Activated naive CD8-positive, alpha-beta T cell treated with anti-CD3 and anti-CD28 coated beads for 36 hours (primary cell): ENCODE measurements at places on chromosomes 4 and X. TPM values are rescaled to one million over a fixed set of nuclear protein-coding genes. Genes with fewer than 3 reads are reported as not detected.
A peak's percentile ranks its signal among the peaks of the same experiment; 100 is the strongest.

DNA sequence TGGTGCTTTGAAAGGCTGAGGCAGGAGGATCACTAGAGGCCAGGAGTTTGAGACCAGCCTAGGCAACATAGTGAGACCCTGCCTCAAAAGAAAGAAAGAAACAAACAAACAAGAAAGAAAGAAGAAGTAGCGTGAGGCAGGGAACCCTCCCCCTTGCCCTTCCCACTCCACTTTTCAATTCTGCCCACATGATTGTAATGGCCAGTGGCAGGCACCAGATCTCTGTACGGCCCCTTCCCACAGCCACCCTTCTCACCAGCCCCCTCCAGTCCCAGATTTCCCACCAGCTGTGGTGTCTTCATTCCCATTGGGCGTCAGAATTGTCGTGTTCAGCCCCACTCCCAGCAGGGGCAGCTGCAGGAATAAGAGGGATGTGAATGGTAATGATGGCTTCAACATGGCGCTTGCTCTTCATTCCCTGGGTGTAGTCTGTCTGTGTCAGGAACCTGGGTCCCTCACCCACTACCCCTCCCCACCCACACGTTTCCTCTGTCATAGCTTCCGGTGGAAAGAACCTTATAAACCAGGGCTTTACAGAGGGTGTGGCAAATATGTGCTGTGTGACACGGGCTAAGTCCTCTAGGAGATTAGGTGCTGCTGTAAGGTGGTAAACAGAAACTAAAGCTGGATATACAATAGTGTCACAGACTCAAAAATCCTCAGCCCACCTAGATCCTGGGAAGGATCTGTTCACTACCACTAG, at the start of gene IL2RG:
TSS of gene IL2RG (minus strand) at position 437 of the 703 bp plus-strand sequence. CDS start at position 399, 38 bp downstream.
- H3K27ac ChIP-seq = peak within 1 kb of the TSS; percentile 96
- peak within 1 kb of the TSS; percentile 99 for H3K4me3 ChIP-seq
- H3K27me3 ChIP-seq = no peaks in the 10 kb centered on the region
- peaks cover 48% of the 10 kb centered on the region for H3K36me3 ChIP-seq
- peaks cover 33% of the 10 kb centered on the region for H3K4me1 ChIP-seq

Gene GPRASP2
- 1.2 TPM for total RNA-seq

Gene DUX4
- not detected for total RNA-seq

Gene ERVMER34-1
- total RNA-seq = 0.06 TPM
